ENCODE measurements at places on chromosomes 2 and 18. TPM values are rescaled to one million over a fixed set of nuclear protein-coding genes. Genes with fewer than 3 reads are reported as not detected.

FSHR gene
- polyA plus RNA-seq: not detected

SLC14A1 gene
- polyA plus RNA-seq: 3.6 TPM

PMAIP1 gene
- 39.6 TPM for polyA plus RNA-seq

MEIS1 gene
- not detected for polyA plus RNA-seq

SOX11 gene
- polyA plus RNA-seq: not detected

DNA sequence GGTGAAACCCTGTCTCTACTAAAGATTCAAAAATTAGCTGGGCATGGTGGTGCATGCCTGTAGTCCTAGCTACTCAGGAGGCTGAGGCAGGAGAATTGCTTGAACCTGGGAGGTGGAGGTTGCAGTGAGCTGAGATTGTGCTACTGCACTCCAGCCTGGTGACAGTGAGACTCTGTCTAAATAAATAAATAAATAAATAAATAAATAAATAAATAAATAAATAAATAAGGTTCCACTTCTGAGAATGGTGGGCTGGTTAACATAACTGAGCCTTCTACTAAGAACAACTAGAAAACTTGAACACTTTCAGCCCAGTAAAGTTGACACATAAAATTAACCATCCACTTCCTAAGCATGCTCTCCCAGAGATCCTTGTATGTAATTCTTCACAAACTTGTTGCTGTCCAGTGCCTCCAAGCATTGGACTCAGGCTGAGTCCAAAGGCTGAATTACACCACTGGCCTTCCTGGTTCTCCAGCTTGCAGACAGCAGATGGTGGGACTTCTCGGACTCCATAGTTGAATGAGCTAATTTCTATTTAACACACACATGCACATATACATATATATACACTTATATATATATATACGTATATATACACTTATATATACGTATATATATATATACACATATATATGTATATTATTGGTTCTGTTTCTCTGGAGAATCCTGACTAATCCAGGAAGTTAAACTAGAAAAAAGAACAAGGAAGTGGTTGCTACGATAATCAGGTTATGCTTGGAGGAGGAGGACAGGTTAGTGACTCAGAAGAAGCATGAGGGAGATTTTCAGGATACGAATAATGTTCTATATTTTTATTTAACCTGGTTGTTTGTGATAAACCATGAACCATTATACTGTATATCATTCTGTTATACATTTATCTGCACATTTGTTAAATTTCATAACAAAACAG lies 348.8 kb downstream of the METTL4 start:
- DNase-seq: no peak

DNA sequence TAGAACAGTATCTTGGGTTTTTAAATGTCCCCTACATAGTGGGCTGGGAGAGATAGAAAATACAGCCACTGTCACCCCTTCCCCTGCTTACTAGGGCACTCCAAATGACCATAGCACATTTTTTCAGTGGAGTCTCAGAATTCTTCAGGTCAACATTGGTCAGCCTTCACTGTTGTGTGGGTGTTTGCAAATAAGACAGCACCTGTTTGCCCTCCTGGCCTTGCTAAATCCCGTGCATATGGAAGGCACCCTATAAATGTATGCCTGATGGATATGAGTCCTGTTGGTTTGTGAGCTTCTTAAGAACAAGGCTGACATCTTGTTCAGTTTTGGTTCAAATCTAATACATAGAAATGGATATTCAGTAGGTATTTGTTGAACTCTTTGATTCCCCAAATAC lies 12.5 kb downstream of the ITGA6 start:
- no peak for DNase-seq

GRCh38 chr2:218882461-218882816 lies 1.8 kb downstream of the WNT10A start:
- no peak for DNase-seq

- no peak for DNase-seq
These were observed 87.3 kb upstream of the SPHKAP start for GRCh38 chr2:228268756-228269155.

DNA sequence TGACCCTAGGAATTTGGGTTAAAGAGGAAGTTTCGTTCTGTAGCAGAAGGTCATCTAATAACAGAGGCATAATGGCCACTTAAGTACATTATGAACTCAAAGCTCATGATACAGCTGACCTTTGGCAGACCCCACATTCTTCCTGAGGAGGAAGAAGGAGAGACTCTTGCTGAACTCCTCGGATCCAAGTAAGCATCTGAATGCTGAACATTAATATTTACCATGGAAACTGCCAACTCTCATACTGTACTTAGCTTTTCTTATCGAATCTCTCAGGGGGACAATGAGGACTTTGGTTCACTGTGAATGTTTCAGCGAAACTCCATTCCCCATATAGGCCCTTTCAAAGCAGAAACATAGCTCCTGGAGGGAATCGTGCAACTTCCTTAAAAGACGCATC lies 781.4 kb upstream of the GYPC start:
- DNase-seq: no peak

DNA sequence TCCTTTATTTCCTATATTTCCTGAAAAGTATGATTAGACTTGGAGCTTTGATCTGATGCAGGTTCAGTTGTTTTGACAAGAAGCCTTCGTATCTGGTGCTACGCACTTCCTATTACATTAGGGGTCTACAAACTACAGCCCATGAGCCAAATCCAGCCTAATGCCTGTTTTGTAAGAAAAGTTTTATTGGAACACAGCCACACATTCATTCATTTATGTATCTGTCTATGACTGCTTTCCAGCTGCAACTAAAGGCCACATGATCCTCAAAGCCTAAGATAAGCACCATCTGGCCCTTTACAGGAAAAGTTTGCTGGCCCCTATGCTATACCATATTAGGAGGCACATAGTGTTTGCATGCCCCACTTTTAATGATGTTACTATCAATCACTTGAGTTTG lies 26.0 kb downstream of the EIF2AK3 start:
- no peak for DNase-seq

- no peak for DNase-seq
These were observed 66.1 kb downstream of the SAP130 start for GRCh38 chr2:127961729-127962128.

- DNase-seq: no peak
These were observed 106.8 kb downstream of the TSN start for GRCh38 chr2:121862286-121862685.

DNA sequence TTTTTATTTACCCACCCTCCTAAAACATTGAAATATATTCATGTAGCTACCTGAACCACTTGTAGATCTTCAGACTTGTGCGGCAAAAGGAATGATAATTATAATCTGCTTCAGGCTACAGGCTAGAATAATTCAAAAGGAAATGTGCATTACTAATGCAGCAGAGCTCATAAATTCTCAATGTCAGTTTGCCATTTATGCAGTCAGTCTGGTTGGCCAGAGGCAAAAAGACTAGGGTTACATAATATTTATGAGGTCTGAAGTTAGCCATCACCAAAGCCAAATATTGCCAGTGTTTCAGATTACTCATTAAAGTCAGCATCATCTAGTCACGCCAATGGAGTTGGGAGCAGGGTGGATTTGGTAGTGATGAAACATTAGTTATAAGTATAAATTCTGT lies 38.9 kb downstream of the METAP1D start:
- DNase-seq: no peak

GRCh38 chr2:145421841-145422240 lies 901.9 kb upstream of the ZEB2 start:
- DNase-seq: no peak

DNA sequence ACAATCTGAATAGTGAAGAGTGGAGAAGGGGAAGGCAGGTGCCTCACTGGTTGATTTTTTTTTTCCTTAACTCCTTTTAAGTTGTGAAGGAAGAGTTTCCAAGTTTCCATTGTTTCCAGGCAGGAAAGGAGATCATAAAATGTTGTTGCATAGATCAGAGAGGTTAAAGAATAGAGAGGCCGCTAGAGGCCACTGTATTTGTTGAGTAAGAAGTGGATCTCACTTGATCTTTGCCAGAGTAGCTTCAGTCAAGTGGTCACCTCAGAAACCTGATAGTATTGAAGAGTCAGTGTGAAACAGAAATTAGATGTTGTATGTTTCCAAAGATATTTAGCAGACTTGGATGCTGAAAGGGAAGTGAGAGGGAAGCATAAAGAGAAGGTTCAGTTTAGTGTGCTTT lies 17.6 kb downstream of the CTNNA2 start:
- DNase-seq: no peak

DNA sequence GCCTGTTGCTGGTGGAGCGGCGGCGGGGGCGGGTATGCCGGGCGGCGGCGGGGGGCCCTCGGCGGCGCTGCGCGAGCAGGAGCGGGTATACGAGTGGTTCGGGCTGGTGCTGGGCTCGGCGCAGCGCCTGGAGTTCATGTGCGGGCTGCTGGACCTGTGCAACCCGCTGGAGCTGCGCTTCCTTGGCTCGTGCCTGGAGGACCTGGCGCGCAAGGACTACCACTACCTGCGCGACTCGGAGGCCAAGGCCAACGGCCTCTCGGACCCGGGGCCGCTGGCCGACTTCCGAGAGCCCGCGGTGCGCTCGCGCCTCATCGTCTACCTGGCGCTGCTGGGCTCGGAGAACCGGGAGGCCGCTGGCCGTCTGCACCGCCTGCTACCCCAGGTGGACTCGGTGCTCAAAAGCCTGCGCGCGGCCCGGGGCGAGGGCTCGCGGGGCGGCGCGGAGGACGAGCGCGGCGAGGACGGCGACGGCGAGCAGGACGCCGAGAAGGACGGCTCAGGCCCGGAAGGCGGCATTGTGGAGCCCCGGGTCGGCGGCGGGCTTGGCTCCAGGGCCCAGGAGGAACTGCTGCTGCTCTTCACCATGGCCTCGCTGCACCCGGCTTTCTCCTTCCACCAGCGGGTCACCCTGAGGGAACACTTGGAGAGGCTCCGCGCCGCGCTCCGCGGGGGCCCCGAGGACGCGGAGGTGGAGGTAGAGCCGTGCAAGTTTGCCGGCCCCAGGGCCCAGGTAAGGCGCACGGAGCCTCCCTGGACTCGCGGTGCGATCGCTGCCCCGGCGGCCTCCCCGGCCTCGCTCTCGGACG lies 1.0 kb downstream of the ZCCHC2 start:
- DNase-seq: peak; percentile 67

DNA sequence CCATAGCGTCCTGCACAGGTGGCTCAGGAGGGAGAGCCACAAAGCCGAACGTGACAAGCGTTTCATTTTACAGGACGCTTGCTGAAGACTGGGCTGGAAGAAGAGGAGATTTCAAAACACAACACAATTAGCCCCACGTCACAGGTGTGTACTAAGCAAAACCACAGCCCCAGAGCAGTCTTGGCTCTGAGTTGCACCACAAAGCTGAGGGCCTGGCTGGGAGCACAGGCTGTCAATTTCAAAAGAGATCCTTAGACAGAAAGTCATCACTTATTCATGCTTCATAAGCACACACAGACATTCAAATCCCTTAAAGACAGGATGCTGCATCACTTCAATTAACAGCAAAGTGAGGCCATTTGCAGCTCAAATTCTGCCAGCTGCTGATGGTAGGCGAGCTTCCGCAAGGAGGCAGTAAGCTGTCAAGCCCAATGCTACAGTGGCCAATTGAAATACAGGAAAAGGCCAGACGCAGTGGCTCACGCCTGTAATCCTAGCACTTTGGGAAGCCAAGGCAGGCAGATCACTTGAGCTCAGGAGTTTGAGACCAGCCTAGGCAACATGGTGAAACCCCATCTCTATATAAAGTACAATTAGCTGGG lies 79.6 kb downstream of the SKA1 start:
- no peak for DNase-seq

- no peak for DNase-seq
These were observed 90.5 kb upstream of the FHL2 start for GRCh38 chr2:105489168-105489878.

Data from CD4-positive, alpha-beta memory T cell (primary cell).